ENCODE measurements at places on chromosomes 11 and 22. TPM values are rescaled to one million over a fixed set of nuclear protein-coding genes. Genes with fewer than 3 reads are reported as not detected.

OR5A1 gene
- total RNA-seq, result not detected

MRGPRX3 gene
- total RNA-seq, result not detected

SEC14L6 gene
- not detected for total RNA-seq

GRCh38 chr11:72745925-72746550 lies 6.2 kb downstream of the ARAP1 start:
- H3K4me3 ChIP-seq, result no peak overlapping the region
- H3K27ac ChIP-seq, result no peak overlapping the region
- H3K27me3 ChIP-seq, result no peaks in the 10 kb centered on the region
- no peak for DNase-seq

DNA sequence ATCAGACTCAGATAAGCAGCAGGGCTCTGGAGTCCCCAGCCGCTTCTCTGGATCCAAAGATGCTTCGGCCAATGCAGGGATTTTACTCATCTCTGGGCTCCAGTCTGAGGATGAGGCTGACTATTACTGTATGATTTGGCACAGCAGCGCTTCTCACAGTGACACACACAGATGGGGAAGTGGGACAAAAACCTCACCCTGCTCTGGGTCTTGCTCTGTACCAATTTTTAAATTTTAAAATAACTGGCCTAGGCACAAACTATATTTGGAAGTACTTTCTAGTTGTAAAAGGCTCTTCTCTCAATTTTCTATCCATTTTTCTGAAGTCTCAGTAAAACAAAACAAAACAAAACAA lies 131.7 kb downstream of the VPREB1 start:
- peaks cover 47% of the 10 kb centered on the region for H3K27me3 ChIP-seq
- no peaks in the 10 kb centered on the region for H3K4me1 ChIP-seq
- no peak overlapping the region for H3K27ac ChIP-seq
- no peak overlapping the region for H3K4me3 ChIP-seq

GRCh38 chr11:134578807-134579723 lies 167.0 kb upstream of the B3GAT1 start:
- H3K36me3 ChIP-seq, result no peaks in the 10 kb centered on the region
- no peak overlapping the region for H3K4me3 ChIP-seq
- no peak for DNase-seq
- no peaks in the 10 kb centered on the region for H3K4me1 ChIP-seq
- H3K27ac ChIP-seq, result no peak overlapping the region

GRCh38 chr22:23803001-23803819 lies 16.4 kb downstream of the SMARCB1 start:
- no peaks in the 10 kb centered on the region for H3K4me1 ChIP-seq
- peaks cover 73% of the 10 kb centered on the region for H3K36me3 ChIP-seq
- DNase-seq, result no peak

GRCh38 chr11:67489885-67490726 lies 7.3 kb downstream of the AIP start:
- no peaks in the 10 kb centered on the region for H3K27me3 ChIP-seq
- H3K36me3 ChIP-seq, result peaks cover 30% of the 10 kb centered on the region
- no peaks in the 10 kb centered on the region for H3K4me1 ChIP-seq
- H3K4me3 ChIP-seq, result no peak overlapping the region

DNA sequence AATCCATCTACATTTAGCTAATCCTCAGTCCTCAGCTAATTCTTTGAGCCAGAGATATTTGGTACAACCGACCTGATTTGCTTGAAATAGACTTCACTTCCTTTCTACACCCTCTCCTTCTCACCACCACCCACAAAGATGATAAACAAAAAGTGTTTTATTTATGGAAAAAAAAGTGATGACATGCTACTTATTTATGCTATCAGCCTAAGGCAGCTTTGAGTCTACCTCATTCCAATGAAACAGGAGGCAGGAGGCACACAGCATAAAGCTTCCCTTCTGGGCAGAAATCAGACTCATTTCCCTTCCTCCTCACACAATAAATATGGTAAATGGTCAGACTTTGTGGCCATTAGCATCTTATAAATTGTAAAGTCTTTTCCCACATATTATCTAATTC lies 325.7 kb downstream of the SOX6 start:
- H3K4me1 ChIP-seq, result peaks cover 13% of the 10 kb centered on the region
- no peaks in the 10 kb centered on the region for H3K27me3 ChIP-seq
- H3K4me3 ChIP-seq, result no peak overlapping the region
- H3K36me3 ChIP-seq, result no peaks in the 10 kb centered on the region

DNA sequence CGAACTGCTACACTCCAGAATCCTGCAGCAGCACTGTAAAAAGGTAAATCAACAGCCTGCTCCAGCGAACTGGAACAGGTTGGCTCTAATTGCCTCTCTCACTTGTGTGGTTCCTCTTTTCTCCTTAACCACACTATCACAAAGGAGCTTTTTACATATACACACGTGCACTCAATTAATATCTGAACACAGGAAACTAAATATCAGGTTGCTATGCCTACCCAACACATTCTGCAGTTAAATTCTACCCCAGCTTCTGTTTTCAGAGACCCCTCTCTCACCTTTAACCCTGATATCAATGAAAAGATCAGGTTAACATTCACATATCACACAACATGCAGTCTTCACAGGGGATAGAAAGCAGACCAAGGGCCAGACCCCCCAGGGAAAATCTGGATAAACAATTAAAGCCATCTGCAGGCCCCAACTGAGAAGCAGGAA lies 11.0 kb downstream of the RBFOX2 start:
- no peaks in the 10 kb centered on the region for H3K36me3 ChIP-seq
- H3K4me3 ChIP-seq, result no peak overlapping the region
- H3K27me3 ChIP-seq, result no peaks in the 10 kb centered on the region
- peaks cover 63% of the 10 kb centered on the region for H3K4me1 ChIP-seq

- no peak for DNase-seq
- no peak overlapping the region for H3K4me3 ChIP-seq
- H3K27ac ChIP-seq, result no peak overlapping the region
- H3K4me1 ChIP-seq, result no peaks in the 10 kb centered on the region
- H3K27me3 ChIP-seq, result peaks cover 16% of the 10 kb centered on the region
These were observed 69.7 kb downstream of the RAB38 start for GRCh38 chr11:88105526-88105925.
